ENCODE measurements at places on chromosomes 6 and 20.
A peak's percentile ranks its signal among the peaks of the same experiment; 100 is the strongest.

DNA sequence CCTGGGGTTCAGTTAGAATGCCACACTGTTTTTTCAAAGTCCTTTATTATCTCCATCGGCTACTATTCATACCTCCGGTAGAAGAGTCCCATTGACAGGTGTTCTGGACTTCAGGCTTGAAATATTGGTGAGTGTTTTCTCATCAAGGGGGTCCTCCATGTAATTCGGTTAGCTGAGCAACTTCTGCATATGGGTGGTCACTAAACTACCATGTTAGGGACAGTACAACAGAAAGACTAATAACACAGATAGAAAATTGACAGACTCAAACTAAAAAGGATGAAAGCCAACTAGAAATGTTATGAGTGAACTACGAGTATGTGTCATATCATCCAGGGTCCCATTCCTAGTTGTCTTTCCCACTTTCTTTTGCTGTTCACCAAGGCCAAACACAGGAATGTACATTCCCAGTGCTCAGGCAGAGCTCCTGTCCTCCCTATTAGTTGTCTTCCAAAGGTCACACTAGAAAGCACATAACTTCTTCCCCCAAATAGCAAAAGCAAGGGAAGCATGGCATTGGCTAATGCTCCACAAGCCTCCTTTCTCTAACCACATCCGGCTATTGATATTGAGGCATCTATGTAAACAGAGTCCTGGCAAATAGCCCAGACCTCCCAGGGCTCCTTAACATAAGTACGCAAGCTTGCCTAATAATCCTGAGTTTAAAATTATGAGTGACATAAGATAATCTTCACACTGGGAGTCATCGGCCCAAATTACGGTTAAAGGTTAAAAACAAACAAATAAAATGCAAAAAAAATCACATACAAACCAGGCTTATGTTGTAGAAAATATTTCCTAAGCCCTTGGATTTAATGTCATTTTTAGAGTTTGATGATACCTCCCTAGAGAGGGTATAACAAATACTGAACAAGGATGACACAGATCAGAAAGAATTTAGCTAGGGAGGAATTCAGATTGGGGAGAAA lies 13.2 kb downstream of the CCN2 start:
- no peak for DNase-seq

DNA sequence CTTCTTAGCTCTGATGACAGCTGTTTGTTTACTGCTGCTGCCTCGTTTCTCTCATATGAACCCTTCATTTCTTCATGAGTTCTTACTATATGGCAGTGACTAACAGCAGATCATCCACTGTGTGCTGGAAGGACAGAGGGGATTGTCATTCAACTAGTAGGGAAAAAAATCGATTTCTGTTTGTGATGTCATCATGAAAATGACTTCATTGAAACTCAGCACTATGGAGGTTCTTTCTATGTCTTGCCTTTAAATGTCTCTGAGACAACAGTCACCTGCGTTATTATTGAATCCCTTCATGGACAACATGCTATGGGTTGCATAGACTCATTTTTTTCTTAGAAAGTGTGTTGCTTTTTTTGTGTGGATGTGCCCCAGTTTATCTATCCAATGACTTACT lies 394.4 kb downstream of the DOK5 start:
- DNase-seq: no peak

DNA sequence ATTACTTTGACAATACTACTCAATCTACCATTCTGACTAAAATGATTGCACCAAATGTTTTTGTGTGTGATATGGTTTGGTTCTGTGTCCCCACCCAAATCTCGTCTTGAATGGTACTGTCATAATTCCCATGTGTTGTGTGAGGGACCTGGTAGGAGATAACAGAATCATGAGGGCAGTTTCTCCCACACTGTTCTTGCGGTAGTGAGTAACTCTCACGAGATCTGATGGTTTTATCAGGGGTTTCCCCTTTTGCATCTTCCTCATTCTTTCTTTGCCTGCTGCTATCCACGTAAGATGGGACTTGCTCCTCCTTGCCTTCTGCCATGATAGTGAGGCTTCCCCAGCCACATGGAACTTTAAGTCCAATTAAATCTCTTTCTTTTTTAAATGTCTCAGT lies 20.8 kb downstream of the SYCP2 start:
- DNase-seq: no peak

DNA sequence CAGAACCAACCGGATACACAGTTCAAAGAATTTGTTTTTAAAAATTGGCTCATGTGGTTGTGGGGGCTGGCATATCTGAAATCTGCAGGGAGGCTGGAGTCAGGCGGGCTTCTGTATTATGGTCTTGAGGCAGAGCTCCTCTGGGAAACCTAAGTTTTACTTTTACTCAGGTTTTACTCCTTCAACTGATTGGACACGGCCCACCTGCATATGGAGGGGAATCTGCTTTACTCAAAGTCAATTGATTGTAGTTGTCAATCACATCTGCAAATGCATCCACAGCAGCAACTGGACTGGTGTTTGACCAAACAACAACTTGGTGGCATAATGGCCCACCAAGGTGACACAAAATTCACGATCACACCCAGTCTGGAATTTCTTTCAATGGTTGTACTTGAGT lies 103.4 kb downstream of the ERMARD start:
- DNase-seq: no peak

DNA sequence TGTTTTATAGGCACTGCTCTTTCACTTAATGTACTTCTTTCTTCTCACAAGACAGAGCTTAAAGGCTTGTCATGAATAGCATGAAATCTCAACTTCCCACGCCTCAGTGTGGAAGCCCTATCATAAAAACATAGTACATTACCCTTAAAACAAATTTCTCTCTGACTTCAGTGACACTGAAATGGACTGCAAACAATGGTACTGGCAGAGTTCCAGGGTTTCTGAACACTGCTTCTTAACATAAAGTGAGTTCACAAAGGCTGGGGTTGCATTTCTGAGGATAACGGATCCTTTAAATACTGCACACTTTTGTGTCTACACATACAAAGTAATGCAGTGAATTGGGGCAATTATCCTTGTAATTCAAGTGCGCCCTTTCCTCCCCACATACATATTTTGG lies 32.3 kb upstream of the PLEKHG1 start:
- no peak for DNase-seq

- no peak for DNase-seq
Observed at GRCh38 chr6:39980839-39981580, 46.7 kb upstream of the MOCS1 start.

DNA sequence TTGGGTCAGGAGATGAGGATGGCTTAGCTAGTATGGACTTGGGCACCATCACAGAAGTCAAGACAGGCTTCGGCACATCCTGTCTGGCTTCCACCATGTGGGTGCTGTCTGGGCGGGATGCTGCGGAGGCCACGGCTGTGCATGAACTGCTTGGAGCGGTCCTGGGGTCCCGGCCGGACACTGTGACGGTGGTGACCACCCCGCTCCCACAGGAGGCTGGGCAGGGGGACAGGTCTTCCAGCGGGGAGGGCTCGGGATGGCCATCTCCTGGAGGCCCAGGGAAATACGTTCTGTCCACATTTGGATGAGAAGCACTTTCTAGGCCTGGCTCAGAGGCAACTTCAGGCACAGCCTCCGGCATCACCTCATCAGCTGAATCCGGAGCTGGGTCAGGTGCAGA lies 32.1 kb upstream of the TCFL5 start:
- no peak for DNase-seq

- DNase-seq: no peak
Observed at GRCh38 chr6:134809130-134809529, 140.8 kb downstream of the ALDH8A1 start.

DNA sequence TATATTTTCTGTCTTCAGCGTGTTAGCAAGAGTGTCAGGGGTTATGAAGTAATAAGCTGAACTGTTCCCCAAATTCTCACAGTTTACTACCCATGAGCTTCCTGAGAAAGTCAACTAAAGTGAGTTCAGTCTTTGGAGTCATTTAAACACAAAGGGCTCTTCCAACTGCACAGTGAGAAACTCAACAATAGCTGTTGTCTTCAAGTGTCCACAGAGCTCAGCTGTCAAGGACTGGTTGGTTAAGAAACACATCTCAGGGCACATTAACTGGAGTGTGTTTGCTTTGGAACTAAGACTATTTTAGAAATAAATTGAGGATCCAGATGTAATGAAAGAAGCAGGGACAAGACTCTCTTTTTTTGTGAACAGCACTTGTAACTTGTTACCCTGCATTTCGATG lies 241.4 kb upstream of the SOX4 start:
- DNase-seq: no peak

DNA sequence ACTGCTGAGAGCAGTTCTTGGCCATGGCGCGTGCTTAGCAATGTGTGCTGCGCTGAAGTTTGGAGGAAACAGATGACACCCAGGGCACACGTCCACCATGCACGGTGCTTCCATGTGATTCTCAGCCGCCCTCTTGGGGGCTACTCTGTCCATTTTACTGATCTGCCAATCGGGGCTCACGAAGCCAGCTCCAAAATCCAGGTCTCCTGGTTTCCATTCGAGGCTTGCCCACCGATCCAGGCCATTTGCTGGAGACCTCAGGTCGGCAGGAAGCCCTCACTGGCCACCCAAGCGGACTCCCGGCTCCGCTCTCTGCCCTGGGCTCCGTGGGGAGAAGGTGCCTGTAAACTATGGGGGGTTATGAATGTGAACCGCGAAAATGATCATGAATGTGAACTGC lies 11.7 kb upstream of the FRMD1 start:
- no peak for DNase-seq

GRCh38 chr6:87407561-87407900 lies 241 bp upstream of the CFAP206 start:
- DNase-seq: no peak

- DNase-seq: peak; percentile 88
Observed at GRCh38 chr6:40587240-40588069, at the start of gene LRFN2. Gene LRFN2, minus strand, starts transcription at chr6:40587364.

DNA sequence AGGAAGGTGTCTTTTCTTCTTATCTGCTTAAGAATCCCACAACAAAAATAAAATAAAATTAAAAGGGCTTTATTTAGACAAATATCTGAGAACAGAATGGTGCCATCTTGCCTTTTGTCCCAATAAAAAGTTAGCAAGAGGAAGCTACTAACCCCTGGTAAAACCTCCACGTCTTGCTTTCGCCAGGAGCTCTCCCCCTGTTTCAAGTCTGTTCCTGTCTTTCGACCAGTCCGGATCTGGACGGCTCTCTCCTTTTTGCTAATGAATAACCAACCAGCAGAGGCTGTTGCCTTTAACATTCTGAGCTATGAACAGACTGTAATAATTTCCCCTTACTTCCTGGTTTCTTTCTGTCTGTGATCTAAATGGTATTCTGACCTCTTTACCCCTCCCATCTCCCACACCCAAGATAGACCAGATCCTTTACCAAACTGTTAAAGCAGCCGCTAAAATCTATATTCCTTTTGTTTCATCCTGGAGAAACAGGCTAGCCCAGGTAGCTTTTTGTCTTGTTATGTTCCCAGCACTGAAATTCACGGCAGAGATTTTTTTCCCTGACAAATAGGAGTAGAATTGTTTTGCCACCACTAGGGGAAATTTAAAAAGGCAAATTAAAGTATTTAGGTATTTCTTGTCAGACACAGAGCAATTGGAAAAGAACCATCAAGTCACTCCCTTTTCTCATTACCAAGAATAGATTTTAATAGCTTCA lies at the start of gene FRK:
TSS of gene FRK (minus strand) at position 320 of the 712 bp plus-strand sequence. CDS start 580 bp downstream, outside the sequence.
- peak; percentile 51 for DNase-seq

DNA sequence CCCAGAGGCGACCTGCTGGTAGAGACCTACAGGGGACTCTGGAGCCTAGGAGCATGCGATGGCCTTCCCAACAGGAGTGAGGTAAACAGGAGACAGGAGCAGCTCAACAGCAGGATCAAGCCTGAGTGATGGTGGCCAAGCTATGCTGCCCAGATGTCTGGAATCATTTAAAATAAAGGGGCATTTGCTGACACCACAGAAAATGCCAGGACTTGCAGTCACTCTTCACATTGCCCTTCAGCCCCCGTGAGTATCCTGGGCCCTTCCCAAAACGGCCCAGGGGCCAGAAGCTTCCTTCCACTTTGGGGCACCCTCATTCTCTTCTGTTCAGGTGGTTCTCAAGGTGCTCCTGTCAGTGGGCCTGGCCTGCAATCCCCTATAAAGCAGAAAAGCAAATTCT lies 23.2 kb downstream of the INSM1 start:
- DNase-seq: no peak

DNA sequence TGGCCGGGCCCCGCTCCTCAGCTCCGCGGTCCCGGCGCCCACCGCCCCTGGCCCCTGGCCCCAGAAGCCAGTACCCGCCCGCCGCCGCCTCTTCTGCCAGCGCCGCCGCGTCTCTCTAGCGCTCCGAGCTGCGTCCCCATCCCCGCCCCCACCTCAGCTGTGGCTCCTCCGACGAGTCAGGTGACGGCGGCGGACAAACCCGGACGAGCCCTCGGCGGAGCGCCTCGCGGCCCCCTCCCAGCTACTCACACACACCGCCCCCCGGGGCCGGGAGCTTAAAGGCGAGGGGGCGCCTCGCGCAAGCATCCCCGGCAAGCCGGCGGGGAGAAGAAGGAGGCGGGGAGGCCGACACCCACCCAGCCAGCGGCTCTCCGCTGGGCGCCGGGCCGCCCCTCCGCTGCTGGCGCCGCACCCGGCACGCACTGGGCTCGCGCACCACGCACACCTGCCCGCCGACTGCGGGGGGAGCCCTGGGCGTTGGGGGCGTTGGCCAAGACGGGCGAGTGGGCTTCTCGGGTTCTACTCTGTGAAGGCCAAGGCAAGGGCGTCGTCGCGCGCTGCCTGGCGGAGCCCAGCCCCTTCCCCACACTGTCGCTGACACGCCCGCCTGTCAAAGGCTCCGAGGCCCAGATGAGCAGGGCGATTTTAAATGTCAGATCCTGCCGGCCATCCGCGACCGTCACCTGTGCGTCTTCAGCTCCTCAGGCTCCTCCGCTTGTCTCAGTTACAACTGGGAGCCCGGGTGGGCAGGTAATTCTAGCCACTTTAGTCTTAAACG lies at the start of gene SNAP91:
TSS of gene SNAP91 (minus strand) at position 132 of the 778 bp plus-strand sequence. CDS start 1,174 bp downstream, outside the sequence.
- peak; percentile 57 for DNase-seq

DNA sequence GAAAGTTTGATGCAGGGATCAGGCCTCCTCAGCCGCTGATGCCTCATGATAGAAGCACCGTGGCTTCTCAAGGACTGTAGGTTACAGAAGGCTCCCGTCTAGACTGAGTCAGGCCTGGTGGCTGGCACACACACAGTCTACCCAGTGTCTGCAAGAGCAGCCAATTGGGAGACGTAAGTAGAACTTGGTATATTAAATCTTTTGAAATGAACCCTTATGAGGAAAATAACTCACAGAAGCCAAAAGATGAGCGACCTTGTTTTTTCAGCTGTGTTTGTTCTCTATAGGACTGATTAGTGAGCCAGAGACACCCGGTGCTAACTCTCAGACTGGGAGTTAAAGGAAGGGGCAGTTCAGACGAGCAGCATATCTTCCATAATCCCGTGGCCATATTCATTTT lies 5.9 kb upstream of the PDE10A start:
- no peak for DNase-seq

GRCh38 chr6:152300517-152300916 lies 336.6 kb downstream of the SYNE1 start:
- no peak for DNase-seq

All from right cardiac atrium (tissue), 5 donors.